Pons (tissue), 1 donor: ENCODE measurements at places on chromosomes 11 and 22.
A peak's percentile ranks its signal among the peaks of the same experiment; 100 is the strongest.

- DNase-seq, result peak; percentile 88
Observed at GRCh38 chr11:67252831-67253239, 13.4 kb upstream of the GRK2 start.

- DNase-seq, result no peak
Observed at GRCh38 chr11:70161043-70161625, 42.0 kb upstream of the FADD start.

DNA sequence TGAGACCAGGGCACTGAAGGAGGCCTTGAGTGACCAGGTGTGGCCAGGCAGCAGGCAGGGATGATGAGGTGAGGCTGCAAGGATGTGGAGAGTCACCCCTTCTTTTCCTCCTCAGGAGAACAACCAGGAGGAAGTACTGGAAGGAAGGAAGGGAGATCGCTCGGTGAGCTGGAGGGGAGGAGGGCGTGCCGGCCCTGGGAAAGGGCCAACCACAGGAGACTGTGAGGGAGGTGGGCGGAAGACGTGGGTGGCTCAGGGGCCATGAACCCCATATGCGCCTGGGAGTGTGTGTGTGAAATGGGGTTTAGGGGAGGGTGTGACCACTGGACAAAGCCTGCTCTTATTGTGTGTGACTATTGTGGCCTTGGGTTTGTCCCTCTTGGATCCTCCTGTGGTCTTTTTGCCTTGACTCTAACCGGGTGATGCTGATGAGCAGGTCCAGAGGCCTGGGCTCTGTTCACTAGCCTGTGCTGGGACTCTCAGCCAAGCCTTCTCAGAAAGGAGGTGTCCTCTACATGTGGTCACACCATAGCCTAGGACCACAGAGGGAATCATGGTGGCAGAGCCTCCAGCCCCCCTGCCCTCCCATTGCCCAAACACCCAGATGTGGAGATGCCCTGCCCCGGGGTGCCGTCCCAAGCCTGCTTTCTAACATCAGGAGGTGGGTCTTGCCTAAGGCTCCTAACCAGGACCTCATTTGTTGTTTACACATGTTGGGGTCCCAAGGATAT, 41.3 kb upstream of the TUB start:
- no peak for DNase-seq

DNA sequence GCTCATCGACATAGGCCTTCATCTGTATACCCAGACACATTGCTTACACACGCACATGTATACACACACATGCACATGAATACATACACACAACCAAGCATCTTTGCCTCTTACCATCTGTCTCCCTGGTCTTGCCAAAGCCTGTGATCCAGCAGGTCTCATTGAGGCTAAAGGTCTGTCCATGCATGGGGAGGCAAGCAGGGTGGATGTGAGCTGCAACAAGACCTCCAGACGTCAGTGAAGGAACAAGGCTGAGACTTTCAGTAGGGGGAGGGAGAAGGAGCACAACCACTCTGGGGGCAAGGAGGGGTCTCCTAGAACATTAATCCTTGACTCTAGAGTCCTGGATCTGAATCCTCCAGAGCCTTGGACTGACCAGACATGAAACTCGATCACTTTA, 23.7 kb downstream of the TMPRSS13 start:
- no peak for DNase-seq

DNA sequence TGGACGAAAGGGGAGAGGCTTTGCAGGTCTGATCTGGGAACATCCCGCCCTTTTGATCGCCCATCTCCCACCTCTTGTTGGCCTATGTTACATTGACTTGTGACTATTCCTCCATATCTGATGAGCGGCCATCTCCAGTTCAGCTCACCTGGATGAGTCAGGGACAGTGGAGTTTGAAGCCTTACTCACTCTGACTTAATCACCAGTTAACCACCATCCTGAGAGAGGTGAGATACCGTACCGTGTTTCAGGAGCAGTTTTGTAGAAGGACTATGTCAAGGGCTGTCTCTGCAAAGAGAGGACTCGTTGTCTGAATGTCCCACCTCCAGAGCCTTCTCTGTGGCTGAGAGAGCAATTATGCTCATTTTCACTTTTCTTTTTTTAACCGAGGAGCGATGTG, 771.7 kb downstream of the NTM start:
- DNase-seq, result no peak

DNA sequence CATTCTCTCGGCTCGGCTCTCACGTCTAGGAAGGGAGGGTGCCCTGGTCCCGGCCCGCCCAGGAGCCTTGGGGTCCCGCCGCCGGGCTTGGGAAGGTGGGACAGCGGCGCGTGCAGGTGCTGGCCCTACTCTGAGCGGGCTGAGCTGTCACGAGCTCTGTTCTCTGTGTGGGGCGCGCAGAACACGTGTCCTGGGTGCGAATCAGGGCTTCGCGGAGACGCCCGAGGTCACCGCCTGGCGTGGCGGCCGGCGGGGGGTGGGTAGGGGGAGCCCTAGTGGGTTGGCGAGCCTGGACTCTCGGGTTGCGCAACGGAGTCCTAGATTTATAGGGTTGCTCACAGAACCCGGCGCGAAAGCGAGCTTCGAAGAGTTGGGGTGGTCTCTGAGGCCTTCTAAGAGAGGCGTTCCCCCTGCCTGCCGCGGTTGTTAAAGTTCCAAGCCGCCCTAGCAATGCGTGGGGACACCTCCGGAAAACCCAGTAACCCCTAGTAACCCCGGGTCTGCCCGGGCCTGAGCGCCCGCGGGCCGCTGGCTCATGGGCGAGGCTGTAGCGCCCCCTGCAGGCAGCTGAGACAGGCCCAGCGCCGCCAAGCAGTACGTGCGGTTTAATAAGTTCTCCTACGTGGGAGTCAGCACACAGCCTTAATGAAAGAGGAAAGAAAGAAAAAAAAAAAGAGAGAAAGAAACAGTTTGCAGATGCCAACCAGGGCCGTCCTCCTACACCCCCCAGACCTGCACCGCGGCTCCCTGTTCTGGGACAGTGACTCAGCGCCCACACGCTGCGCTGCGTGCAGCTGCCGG, 2.7 kb downstream of the ADM start:
- peak; percentile 80 for DNase-seq

DNA sequence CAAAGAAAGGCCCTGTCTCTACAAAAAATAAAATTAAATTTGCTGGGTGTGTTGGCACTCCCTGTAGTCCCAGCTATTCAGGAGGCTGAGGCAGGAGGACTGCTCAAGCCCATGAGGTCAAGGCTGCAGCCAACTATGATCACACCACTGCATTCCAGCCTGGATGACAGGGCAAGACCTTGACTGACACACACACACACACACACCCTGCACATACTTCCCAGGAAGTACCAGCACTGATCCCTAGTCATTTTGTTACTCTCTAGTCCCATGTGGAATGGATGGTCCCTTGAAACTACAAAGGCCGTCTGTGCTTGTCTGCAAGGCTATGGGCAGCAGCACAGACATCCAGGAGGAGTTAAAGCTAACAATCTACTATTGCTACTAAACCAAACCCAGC, 59.7 kb upstream of the CYP2D6 start:
- DNase-seq, result no peak

GRCh38 chr11:76861490-76861953, 804 bp downstream of the ACER3 start:
- DNase-seq, result no peak

DNA sequence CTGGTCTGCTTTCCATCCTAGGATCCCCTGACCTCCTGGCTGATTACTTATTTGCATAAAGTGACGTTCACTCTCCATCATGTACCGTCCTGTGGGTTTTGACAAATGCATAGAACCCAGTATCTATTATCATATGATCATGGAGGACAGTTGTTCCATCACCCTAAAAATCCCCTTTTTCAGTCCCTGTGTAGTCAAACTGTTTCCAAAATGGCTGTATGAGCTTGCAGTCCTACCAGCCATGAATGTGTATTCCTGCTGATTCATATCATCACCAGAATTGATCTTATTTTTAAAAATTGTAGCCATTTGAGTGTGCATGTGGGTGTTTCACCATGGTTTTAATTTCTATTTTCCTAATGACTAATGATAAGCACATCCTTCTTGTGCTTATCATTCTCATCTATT, 108.8 kb downstream of the MPPED1 start:
- DNase-seq, result no peak

- DNase-seq, result no peak
Observed at GRCh38 chr11:10150800-10151199, 143.2 kb downstream of the SBF2 start.

- DNase-seq, result no peak
Observed at GRCh38 chr22:41198027-41198580, 7.0 kb upstream of the L3MBTL2 start.

DNA sequence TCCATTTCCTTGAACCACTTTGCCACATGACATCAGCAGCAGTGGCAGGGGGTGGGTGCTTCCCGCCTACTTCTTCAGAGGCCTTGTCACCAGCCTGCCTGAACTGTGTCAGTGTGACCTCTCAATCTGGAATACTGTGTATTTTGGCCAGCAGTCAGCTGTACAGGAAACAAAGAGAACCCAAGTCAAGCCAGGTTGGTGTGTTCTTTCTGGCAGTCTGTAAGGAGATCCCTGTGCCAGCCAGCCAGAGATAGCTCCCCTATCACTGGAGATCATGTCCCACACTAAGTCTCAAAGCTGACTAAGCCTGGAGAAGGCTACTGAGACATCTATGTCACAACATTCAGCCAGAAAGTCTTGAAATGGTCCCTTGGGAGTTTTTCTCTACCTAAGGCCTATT, 142.1 kb downstream of the TRPC6 start:
- no peak for DNase-seq

GRCh38 chr11:78432956-78433355, 15.3 kb upstream of the GAB2 start:
- DNase-seq, result no peak

- no peak for DNase-seq
Observed at GRCh38 chr11:62430425-62430824, 11.6 kb downstream of the SCGB1A1 start.

DNA sequence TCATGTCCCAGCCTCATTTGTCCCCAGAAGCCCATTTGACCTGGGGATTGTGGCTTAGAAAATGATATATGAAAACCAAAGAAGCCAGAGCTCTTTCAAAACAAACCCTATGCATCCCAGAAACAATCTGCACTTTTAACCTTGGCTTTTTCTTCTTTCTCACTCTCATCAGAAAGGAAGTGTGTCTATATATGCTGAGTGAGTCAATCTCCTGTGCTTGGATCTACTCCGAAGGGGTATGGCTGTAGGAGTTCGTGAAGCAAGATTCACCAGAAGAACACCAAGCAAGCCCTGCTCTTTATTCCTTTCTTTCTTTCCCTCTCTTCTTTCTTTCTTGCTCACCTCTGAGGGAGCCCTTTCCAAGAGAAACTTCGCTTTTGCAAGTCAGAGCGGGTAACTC, 636 bp downstream of the PAMR1 start:
- no peak for DNase-seq

DNA sequence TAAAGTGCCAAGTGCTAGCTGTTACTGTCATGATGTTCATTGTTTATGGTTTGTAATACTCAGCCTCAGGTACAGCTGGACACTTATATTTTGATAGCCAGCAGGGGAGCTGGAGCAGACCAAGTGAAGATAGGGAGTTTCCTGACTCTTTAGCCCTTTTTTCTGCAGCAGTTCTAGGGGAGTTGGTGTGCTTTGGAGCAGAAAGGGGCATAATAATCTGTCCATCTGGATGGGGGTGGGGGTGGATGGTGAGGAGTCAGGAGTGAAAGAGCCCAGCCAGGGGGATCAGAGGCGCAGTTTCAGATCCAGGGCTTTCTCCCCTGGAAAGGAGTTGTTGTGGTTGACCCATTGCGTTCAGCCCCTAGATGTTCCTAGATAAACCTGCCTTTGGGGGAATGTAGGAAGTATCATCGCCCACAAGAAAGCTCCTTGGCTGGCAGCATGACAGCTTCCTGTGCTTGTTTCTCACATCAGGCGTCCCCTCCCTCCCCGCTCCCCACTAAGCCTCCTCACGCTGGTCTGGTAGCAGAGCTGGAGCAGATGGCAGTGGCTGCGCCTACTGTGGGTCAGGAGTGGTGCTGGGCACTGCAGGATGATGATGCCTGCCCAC, 41.9 kb downstream of the MED15 start:
- no peak for DNase-seq

- DNase-seq, result peak; percentile 39
Observed at GRCh38 chr11:61752117-61752924, at the start of gene MYRF. Gene MYRF, plus strand, starts transcription at chr11:61752636. Its CDS starts 109 bp downstream, at chr11:61752745.

GRCh38 chr11:5223686-5224085, 3.2 kb downstream of the HBB start:
- no peak for DNase-seq

- no peak for DNase-seq
Observed at GRCh38 chr22:44412136-44412731, 85.8 kb downstream of the RTL6 start.

DNA sequence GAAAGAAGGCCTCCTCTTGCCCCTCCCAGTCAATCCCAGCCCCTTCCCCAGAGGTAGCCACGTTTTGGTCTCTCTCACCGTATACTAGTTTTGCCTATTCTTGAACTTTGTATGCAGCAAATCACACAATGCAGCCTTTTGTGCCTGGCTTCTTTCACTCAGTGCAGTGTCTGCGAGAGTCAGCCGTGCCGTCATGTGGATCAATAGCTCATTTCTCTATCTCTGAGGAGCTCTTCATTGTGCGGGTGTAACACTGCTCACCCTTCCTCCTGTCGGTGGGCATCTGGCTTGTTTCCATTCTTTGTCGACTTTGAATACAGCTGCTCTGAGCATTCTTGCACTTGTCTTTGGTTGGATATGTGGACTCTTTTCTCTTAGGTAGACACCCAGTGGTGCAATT, 146.5 kb downstream of the CACNA1I start:
- peak; percentile 87 for DNase-seq

- peak; percentile 44 for DNase-seq
Observed at GRCh38 chr11:105720096-105720495, 110.2 kb downstream of the GRIA4 start.

DNA sequence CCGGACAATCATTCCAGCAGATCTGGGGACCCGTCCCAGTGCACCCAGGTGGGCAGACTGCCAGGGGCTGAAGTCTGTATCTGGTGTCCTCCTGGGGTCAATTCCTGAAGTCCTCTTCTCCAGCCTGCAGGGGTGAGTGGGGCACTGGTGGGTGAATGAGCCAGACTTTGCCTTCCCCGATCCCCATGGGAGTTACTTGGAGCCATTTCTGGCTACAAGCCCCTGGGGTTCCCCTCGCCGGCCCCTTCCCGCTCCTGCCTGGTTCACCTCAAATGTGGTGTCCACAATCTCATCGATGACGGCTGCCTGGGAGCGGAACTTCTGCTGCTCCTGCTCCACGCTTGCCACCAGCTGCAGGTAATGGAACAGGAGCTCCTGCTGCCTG, 5.0 kb downstream of the CST6 start:
- DNase-seq, result no peak

- peak; percentile 72 for DNase-seq
Observed at GRCh38 chr11:44568658-44569473, 3.4 kb downstream of the CD82 start.

DNA sequence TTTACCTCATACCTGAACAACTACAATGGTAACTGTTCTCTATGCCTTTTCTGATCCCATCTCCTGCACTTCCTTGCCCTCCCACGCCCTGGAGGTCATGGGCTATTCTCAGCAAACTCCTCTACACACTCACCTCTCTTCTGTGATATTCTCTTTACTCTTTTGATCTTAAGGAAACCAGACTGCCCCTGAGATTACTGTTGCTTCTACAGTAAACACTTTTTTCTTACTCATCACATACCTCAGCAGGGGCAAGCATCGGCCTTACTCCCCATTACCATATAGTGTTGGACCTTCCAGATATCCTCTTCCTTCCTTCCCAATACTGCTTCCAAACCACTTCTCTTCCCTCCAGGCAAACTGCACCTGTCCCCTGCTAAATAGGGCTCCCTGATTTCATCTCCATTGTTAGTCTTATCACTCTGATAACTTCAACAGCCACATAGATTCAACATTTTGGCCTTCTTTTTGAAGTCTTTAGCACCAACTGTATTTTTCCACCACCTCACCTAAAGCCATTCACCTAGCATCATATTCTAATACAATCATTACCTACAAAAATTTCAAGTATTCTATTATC, 141.2 kb downstream of the RBFOX2 start:
- no peak for DNase-seq

- DNase-seq, result no peak
Observed at GRCh38 chr22:27987557-27987956, 68.5 kb upstream of the PITPNB start.
